Mesothelial cell of epicardium (in vitro differentiated cells): ENCODE measurements at places on chromosomes 6 and 20.

GRCh38 chr20:63232235-63233060 lies 3.3 kb upstream of the BIRC7 start:
- DNase-seq = no peak

GRCh38 chr6:89888871-89889270 lies 5.4 kb upstream of the GJA10 start:
- no peak for DNase-seq

DNA sequence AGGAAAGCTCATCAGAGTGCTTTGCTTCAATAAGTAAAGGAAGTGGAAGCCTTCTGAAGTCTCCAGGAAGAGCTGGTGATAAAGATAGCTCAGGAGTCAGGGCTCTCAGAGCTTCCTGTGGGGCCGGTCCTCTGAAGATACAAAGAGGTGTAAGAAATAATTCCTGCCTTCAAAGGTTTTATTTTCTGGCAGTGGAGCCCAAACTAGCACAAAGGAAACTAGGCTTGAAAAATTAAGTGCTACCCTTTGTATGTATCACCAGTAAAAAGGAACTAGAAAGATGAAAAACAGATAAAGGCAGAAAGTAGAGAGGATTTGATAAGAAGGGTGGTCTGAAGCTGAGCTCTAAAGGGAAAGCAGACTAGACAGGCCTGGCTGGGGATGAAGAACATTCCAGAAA lies 204.1 kb upstream of the SASH1 start:
- no peak for DNase-seq

GRCh38 chr20:8427419-8428040 lies 295.5 kb downstream of the PLCB1 start:
- no peak for DNase-seq

GRCh38 chr6:116338943-116339342 lies 31.8 kb upstream of the DSE start:
- no peak for DNase-seq

GRCh38 chr6:129486327-129486726 lies 223.7 kb downstream of the ARHGAP18 start:
- DNase-seq = no peak

DNA sequence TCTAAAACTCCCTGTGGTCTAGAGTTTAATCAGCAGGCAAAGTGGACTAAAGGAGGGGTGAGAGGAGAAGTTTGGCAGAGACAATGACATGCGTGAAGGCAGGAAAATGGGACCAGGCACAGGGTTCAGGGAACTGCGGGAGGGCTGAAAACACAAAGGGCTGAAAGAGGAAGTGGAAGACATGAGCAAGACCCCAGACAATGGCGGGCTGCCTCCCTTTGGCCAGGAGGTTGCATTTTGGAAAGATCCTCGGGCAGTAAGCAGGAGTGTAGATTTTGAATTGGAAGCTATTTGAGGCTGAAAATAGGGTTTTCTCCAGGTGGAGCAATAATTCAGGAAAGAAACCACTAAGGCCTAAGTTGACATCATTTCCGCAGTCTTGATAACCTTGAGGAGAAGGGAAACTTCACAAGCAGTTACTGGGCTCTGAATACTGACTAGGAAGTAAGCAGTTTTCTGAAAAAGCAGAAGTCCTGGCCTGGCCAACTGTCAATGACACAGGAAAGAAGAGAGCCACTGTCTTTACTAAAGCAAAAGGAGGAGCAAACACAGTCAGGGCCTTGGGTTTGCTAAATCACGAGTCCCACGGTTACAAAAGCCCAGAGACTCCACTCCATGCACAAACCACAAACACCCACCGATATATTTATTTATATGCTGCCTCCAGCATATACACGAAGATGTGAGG lies 3.4 kb downstream of the LY86 start:
- no peak for DNase-seq
